ENCODE measurements at places on chromosomes 16 and 17.

- DNase-seq: no peak
Observed at GRCh38 chr16:53121661-53122060, 66.9 kb downstream of the CHD9 start.

- DNase-seq: no peak
Observed at GRCh38 chr17:81479175-81480071, 33.2 kb downstream of the ACTG1 start.

DNA sequence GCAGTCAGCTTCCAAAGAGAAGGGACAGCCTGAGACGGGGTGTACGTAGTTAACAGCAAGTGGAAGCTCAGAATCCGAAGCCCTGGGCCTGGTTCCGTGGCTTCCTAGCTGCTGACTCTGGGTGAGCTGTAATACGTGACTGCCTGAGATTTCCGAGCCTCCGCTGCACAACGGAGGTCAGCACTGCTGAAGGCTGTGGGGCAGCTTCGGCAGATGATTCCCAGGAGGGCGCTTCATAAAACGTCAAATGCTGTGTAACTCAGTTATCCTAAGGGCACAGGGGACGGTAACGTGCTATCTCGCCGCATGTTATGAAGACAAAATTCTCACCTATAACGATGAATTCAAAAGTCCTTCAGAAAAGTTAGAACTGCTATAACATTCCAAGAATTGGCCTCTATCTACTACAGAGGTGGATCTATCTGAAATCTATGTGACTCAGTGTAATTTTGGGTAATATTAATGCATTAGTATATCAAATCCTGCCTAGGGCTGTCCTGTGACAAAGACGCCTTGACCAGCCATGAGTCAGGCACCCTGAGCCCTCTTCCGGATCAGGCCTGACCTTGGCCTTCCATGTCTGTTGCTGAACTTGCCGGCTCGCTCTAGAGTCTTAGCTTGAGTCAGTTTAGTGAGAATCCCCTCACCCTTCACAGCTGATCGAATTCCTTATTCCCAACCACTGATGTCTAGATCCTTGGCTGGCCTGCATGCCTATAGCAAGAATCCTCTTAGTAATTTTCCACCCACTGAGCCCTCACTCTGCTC is 43.5 kb downstream of the MARF1 start:
- no peak for DNase-seq

DNA sequence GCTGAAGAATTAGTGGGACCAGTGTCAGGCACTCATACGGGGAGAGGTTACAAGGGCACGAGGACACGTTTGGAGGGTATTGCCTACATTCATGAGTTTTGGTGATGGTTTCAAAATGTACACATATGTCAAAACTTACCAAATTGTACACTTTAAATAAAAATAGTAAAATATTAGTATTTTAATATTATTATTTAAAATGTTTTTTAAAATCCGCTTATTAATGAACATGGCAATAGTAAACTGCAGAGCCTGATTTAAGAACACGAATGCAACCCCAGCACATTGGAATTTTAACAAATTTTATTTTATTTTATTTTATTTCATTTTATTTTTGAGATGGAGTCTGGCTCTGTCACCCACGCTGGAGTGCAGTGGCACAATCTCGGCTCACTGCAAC is 10.9 kb upstream of the ERCC4 start:
- no peak for DNase-seq

- no peak for DNase-seq
Observed at GRCh38 chr17:82985973-82986372, 93.4 kb upstream of the METRNL start.

DNA sequence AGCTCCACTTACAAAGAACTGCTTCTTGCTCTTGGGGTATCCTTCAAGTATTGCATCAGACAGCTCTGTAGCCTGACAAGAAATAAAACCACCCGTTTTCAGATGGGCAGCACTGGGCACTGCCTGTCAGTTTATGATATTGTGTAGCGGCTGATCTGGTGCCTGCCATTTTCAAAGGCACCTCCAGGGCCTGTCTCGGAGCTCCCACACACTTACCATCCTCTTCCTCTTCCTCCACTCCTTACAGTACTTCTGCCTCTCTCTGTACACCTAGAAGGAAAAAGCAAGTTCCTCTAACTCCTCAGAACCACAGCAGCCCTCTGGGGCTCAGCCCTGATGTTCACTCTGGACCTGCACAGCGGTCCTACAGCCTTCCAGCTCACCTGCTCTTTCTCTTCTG is 4.4 kb downstream of the PSMC3IP start:
- DNase-seq: no peak

- no peak for DNase-seq
Observed at GRCh38 chr16:72857834-72858664, 189.9 kb downstream of the ZFHX3 start.

DNA sequence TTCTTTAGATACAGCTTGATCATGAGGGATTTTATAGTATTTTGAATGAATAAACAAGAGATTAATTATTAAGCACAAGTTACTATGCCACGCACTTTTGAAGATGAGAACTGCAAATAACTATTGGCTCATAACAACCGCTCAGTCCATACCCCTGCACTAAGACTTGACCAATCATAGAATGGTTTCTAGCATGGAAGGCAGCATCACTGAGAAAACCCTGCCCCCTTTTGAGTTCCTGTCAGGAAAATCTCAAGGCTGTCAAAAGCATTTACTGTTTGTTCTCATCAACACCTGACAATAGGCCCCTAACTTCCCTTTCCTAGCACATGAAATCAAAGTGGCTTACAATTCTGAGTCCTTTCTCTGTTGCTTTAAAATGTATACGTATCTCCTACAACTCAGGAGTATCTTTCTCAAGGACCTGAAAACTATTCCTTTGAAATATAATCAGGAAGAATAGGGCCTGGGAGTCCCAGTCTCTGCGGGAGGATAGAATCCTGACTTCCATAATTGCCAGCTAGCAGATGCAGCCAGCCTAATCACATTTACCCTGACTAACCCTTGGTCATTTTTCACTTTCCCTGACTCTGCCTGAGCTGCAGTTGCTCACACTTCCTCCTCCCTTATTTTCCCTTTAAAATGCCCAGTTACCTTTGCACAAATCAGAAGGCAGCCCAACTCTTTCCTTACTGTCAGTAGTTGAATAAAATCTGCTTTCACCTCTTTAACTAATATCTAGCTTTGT is 9.1 kb upstream of the MMD start:
- DNase-seq: no peak

DNA sequence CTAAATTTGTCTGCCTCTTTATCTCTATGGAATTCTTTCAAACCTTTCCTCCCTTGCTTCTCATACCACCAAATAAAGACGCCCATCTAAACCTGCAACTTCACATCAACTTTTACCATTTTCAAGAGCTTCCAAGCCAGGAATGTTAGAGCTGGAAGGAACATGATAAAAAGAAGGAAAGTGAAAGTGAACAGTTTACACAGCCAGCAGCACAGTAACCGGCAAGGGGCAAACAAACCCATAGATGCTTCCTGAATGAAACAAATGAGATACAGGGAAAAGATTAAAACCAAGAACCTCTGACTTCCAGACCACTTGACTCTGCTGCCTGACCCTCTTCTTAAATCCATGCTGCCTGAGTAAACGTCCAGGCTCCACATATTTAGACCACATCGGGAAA is 231.1 kb upstream of the CA10 start:
- DNase-seq: no peak

- DNase-seq: no peak
Observed at GRCh38 chr17:39997543-39997942, 16.9 kb downstream of the PSMD3 start.

- no peak for DNase-seq
Observed at GRCh38 chr17:81402530-81402941, 7.3 kb downstream of the BAHCC1 start.

DNA sequence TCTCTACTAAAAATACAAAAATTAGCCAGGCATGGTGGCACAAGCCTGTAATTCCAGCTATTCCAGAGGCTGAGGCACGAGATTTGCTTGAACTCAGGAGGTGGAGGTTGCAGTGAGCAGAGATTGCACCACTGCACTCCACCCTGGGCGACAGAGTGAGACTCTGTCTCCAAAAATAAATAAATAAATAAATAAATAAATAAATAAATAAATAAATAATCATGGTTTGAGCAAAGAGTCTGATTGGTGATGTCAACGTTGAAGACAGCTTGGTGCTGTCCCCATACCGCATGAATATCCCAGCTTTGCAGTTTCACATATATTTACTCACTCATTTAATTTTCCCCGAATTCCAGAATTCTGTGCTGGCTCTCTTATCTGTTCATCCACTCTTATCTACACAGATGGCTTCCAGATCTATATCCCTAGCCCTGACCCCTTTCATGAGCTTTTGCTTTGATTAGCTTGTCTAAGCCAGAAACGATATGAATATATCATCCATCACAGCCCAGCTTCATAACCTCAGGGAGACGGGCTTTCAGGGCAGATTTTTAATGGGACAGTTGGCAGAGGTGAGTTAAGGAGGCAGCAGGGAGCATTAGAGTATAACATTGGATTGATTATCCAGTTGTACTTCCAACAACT is 91.0 kb downstream of the SPACA3 start:
- DNase-seq: no peak

DNA sequence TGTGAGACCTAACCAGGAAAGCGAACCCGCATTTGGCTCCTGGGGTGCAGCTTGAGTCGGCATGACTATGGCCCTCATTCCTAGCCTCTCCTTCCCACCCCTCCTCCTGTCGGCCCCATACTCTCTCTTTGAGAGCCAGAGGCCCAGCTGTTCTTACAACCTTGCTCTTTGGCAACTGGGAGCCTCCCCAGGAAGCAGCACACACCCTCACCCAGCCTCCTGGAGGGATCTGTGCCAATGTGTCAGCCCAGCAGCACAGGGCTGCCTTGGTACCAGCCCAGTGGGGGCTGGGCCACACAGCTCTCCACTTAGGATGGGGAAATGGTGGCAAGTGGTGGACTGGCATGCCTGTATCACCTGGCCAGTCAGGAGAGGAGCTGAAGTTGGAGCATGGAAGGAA is 70.3 kb upstream of the LGALS9 start:
- no peak for DNase-seq

GRCh38 chr17:57757735-57758134 is 12.6 kb upstream of the CCDC182 start:
- DNase-seq: no peak

DNA sequence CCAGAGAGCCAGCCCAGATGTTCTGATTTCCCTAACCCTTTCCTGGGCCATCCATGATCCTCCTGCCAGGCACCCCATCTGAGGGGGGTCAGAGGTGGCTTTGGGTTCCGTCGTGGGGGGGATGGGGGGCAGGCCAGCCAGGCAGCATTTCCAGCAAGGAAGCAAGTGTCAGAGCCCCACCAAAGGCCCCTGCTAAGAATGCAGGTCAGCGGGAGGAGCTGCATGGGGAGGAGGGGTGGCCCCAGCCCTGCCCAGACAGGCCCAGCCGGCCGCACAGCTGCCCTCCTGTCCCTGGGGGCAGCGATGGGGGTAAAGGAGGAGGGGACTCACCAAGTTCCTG is 2.3 kb upstream of the SCRN2 start:
- DNase-seq: no peak

GRCh38 chr16:11481987-11482386 is 104.7 kb downstream of the LITAF start:
- no peak for DNase-seq

DNA sequence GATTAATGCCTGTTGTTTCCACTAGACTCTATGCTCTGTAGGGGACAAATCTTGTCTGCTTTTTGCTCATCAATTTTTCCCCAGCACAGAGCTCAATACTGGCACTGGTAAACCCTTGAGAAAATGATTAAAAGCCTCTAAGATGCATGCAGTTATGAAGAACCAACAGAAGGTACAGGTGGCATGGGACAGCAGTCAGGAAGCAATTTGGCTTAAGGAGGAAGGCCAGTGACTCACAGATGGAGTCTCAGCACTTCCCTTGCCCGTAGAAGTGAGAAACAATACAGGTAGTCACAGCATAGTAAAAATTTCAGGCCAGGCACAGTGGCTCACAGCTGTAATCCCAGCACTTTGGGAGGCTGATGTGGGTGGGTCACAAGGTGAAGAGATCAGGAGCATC is 504.7 kb upstream of the RBFOX1 start:
- no peak for DNase-seq

GRCh38 chr17:57720386-57721035 is 24.6 kb downstream of the CCDC182 start:
- no peak for DNase-seq

DNA sequence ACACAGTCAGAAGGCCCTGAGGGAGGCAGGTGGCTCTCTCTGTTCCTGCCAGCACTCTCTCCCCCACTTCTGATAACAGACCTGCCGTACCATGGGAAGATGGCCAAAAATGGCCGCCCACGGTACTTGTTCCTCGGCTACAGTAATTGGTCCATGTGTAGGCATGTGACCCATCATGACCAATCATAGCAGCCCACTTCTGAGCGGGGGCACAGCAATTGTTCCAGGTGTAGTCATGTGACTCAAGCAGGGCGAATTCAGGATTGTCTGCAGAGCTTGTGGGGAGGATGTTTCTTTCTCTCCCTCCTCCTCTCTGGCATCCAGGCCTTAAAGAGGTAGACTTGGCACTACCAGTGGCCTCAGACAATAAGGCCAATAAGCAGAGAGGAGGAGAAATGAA is 250.4 kb downstream of the MRTFB start:
- no peak for DNase-seq

GRCh38 chr17:44912763-44913544 is 2.3 kb downstream of the GFAP start:
- DNase-seq: no peak

- DNase-seq: peak; percentile 77
Observed at GRCh38 chr17:37490638-37491614, 1.2 kb downstream of the DUSP14 start.

GRCh38 chr16:54070789-54071343 is 215.7 kb downstream of the IRX3 start:
- no peak for DNase-seq

GRCh38 chr17:10713318-10713717 is 15.9 kb downstream of the ADPRM start:
- no peak for DNase-seq

- DNase-seq: no peak
Observed at GRCh38 chr17:78379131-78379491, 662 bp downstream of the PGS1 start.

DNA sequence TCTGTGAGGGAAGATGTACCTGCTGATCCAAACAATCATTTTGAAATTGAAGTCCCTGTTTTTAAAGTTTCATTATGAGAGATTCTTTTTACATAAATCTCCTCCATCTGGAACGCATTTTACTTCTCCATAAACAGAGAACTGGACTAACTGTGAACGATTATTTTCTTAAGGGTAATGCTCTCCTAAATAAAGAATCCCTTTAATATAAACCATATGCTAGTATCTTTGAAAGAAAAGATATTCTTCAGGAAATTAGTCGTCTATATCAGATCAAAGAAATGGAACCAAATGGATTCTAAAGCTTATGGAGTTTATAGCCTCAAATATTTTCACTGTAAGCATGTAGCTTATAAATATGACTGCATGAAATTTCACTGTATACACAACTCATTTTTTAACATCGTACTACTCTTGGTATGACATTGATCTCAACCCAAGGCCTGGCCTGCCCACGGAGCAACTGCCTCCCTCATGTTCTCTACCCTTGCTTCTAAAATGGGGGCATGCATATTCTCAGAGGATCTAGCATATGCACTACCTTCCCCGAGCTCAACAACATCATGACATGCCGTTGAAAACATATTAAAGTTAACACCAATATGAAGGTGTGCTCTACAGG is 66.4 kb downstream of the MYH10 start:
- no peak for DNase-seq

Measured in HS-5 (cell line).